Muscle of leg (tissue), 16 donors: ENCODE measurements at places on chromosomes 13 and 19. TPM values are rescaled to one million over a fixed set of nuclear protein-coding genes. Genes with fewer than 3 reads are reported as not detected.
A peak's percentile ranks its signal among the peaks of the same experiment; 100 is the strongest.

Gene ELAVL3
- 0.09 TPM for total RNA-seq

- no peaks in the 10 kb centered on the region for H3K4me1 ChIP-seq
- H3K27ac ChIP-seq, result no peak overlapping the region
- no peak overlapping the region for H3K4me3 ChIP-seq
- DNase-seq, result no peak
- no peaks in the 10 kb centered on the region for H3K27me3 ChIP-seq
- no peaks in the 10 kb centered on the region for H3K36me3 ChIP-seq
These were observed 30.1 kb downstream of the LIG4 start for GRCh38 chr13:108185223-108185622.

- peak overlapping the region; percentile 98 for H3K27ac ChIP-seq
- no peaks in the 10 kb centered on the region for H3K27me3 ChIP-seq
- peak overlapping the region; percentile 92 for H3K4me3 ChIP-seq
- H3K4me1 ChIP-seq, result peaks cover 13% of the 10 kb centered on the region
- DNase-seq, result peak; percentile 99
- H3K36me3 ChIP-seq, result no peaks in the 10 kb centered on the region
These were observed 475 bp downstream of the KLF12 start for GRCh38 chr13:74133657-74134201.

DNA sequence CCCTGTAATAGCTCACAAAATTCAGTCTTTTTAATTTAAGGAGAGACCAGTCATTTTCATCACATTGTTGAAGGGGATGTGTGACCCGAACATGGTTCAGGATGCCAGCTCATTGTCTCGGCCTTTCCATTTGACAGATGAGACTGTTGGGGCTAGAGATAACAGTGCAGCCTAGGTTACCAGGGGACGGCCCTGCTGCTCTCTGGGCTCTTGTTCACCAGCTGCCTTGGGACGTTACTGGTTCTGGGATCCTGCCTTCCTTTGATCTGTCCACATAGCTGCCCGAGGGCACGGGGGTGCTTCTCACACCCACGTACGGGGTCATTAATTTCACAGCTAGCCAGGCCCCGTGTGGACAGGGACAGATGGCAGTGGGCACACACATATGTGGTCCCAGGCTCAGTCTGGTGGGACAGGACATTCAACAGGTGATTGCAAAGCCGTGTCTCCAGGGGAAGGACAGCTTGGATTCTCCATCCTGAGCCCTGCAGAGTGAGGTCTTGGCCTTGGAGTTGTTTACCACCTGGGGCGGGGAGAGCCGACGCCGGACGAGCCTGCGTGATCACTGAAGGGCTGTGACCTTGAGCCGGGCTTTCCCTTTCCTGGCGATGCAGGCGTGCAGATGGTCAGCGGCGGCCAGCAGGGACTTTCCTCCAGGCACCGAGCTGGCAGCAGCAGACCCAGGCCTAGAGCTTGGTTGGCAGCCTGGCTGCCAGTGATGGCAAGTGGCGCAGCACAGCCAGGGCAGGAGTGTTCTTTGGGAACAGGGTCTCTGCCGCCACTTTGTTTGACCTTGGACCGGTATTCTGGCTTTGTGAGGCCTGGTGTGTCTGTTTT, 26.7 kb upstream of the NPAS1 start:
- DNase-seq, result no peak
- H3K27me3 ChIP-seq, result no peaks in the 10 kb centered on the region
- peaks cover 76% of the 10 kb centered on the region for H3K36me3 ChIP-seq
- peak overlapping the region; percentile 13 for H3K27ac ChIP-seq
- no peak overlapping the region for H3K4me3 ChIP-seq

Gene ZNF491
- 4.8 TPM for total RNA-seq

Gene TMEM150B
- 0.53 TPM for total RNA-seq

Gene ZNF763
- 2.5 TPM for total RNA-seq

GRCh38 chr13:59842507-59842906, 321.2 kb downstream of the DIAPH3 start:
- no peaks in the 10 kb centered on the region for H3K4me1 ChIP-seq
- H3K36me3 ChIP-seq, result no peaks in the 10 kb centered on the region

Gene ZNF490
- 4.8 TPM for total RNA-seq

GRCh38 chr13:80196756-80197155, 144.2 kb downstream of the SPRY2 start:
- H3K36me3 ChIP-seq, result no peaks in the 10 kb centered on the region
- no peak for DNase-seq
- no peaks in the 10 kb centered on the region for H3K4me1 ChIP-seq
- no peak overlapping the region for H3K27ac ChIP-seq

GRCh38 chr19:33199441-33200265, 5.5 kb downstream of the LRP3 start:
- H3K4me1 ChIP-seq, result peaks cover 13% of the 10 kb centered on the region
- no peak for DNase-seq
- no peak overlapping the region for H3K4me3 ChIP-seq
- H3K36me3 ChIP-seq, result peaks cover 46% of the 10 kb centered on the region

DNA sequence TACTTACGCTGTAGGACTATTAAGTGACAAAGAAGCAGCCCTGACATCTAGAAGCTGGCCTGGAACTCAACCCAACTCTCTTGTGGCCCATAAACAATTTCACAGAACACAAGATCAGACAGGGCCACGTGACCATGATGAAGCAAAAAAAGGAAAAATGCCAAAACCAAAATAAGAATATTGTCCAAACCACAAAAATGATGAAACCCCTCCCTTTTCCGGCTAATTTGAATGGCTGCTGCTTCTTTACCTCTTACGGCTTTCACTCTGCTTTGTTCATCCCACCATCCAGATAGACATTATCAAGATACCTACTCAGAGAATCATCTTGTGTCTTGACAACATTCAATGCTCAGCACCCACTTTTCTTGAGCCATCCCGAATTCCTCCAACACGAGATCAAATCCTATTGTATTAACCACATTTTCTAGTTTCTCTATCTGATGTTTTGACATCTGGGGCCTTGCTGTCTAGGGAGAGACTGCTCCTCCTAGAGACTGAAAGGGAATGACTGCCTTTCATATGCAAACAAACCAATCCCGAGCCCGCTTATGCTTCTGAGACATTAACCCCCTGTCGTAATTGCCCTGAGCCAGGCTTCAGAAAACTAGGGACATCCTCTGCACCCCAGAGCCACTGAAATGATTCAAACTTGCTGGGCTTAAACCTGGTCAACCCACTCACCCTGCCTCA, 186.3 kb downstream of the TDRD3 start:
- H3K4me3 ChIP-seq, result no peak overlapping the region
- H3K27me3 ChIP-seq, result no peaks in the 10 kb centered on the region
- DNase-seq, result peak; percentile 46
- H3K36me3 ChIP-seq, result no peaks in the 10 kb centered on the region

Gene CASP14
- not detected for total RNA-seq

DNA sequence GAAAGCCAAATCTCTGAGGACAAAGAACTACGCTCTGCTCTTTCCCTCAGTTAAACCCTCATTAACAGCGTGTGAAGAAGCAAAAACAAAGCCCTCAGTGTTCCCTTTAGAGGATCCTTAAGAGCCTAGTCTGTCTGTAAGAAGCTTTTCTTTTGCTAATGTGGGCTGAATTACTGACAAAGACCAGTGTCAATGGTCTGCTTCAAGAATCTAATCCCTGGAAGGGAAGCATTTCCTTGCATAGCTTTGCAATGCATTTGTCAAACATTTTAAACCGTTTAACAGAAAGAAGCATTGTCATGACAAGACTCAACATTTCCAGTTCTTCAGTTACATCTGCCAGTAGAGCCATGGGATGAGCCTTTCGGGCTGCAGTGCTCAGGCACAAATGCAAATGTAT, 64.9 kb downstream of the EDNRB start:
- no peak overlapping the region for H3K27ac ChIP-seq
- H3K36me3 ChIP-seq, result no peaks in the 10 kb centered on the region
- H3K4me1 ChIP-seq, result no peaks in the 10 kb centered on the region
- no peak overlapping the region for H3K4me3 ChIP-seq
- H3K27me3 ChIP-seq, result no peaks in the 10 kb centered on the region

DNA sequence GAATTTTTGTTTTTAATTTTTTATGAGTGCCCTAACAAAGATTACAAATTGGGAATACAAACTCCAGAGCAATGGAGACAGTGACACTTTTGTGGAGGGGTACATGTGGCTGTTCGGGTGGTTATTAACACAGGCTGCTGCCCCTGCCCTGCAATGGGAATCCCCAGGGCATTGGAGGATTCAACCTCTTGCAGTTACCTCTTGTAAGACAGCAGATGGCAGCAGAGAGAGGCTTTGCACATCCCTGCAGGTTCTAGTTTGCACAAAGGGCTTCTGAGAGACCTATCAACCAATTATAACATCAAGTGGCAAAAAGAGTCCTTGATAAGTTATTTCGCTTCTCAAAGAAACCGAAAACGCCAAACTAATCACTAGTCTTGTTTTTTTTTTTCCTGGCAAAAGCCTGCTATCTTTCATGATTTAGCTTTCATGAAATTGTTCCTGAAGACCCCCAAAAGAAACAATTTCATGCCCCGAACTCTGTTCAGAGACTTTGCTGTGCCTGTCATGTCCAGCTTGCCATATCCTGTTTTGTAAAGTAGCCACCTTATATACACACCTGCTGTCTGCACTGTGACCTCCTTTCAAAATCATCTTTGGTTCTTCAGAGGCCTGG, 10.4 kb downstream of the GJB2 start:
- DNase-seq, result peak; percentile 82
- H3K27me3 ChIP-seq, result peaks cover 32% of the 10 kb centered on the region
- H3K27ac ChIP-seq, result no peak overlapping the region

GRCh38 chr13:35810321-35810720, 320.9 kb downstream of the DCLK1 start:
- H3K4me1 ChIP-seq, result peaks cover 9% of the 10 kb centered on the region
- no peak for DNase-seq
- H3K36me3 ChIP-seq, result peaks cover 28% of the 10 kb centered on the region

Gene UQCR11
- 211 TPM for total RNA-seq

GRCh38 chr19:58059003-58059670, at the start of gene ZNF135:
TSS of gene ZNF135 (plus strand) at chr19:58059282. CDS start at chr19:58060003, 721 bp downstream.
- peaks cover 22% of the 10 kb centered on the region for H3K4me1 ChIP-seq
- H3K4me3 ChIP-seq, result peak within 1 kb of the TSS; percentile 80
- DNase-seq, result peak; percentile 97
- peaks cover 28% of the 10 kb centered on the region for H3K36me3 ChIP-seq
- peak within 1 kb of the TSS; percentile 96 for H3K27ac ChIP-seq

GRCh38 chr19:3062165-3063105, at the start of gene TLE5:
TSS of gene TLE5 (minus strand) at chr19:3062495. CDS start at chr19:3062200, 295 bp downstream.
- peaks cover 45% of the 10 kb centered on the region for H3K4me1 ChIP-seq
- peak within 1 kb of the TSS; percentile 86 for H3K4me3 ChIP-seq
- peak; percentile 82 for DNase-seq
- no peaks in the 10 kb centered on the region for H3K27me3 ChIP-seq
- H3K36me3 ChIP-seq, result peaks cover 33% of the 10 kb centered on the region

DNA sequence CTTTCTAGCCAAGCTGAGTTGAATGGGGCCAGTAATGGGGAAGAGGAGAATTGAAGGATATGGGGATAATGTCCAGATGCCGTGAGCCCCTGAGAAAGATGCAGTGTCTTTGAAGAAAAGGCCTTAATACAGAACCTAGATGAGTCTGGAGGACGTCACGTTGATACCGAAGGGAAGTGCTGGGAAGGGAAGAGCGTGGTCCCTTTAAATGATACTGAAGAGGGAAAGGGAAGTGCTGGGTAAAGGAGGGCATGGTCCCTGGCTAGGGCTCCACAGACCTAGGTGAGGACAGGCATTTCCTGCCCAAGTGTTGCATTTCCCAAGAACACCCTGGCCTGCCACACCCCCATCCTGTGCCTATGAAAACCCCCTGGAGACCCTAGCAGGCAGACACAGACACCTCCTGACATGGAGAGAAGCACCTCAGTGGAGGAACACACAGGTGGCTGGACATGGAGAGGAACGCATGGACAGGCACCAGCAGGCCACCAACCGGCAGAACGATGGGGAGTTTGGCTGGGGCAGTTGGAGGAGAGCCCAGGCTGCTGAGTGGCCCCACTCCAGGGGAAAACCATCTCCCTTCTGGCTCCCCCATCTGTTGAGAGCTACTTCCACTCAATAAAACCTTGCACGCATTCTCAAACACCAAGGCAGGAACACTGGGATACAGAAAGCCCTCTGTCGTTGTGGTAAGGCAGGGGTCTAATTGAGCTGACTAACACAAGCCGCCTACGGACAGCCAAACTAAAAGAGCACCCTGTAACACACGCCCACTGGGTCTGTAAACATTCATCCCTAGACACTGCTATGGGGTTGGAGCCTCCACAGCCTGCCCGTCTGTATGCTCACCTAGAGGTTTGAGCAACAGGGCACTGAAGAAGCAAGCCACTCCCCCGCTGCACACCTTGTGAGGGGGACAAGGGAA, 34.9 kb upstream of the POMP start:
- H3K27ac ChIP-seq, result no peak overlapping the region
- H3K27me3 ChIP-seq, result no peaks in the 10 kb centered on the region
- no peak for DNase-seq
- H3K36me3 ChIP-seq, result no peaks in the 10 kb centered on the region

GRCh38 chr13:111166882-111167675, 52.0 kb downstream of the ARHGEF7 start:
- DNase-seq, result no peak
- H3K4me3 ChIP-seq, result no peak overlapping the region
- H3K36me3 ChIP-seq, result peaks cover 28% of the 10 kb centered on the region
- H3K27ac ChIP-seq, result peak overlapping the region; percentile 90

DNA sequence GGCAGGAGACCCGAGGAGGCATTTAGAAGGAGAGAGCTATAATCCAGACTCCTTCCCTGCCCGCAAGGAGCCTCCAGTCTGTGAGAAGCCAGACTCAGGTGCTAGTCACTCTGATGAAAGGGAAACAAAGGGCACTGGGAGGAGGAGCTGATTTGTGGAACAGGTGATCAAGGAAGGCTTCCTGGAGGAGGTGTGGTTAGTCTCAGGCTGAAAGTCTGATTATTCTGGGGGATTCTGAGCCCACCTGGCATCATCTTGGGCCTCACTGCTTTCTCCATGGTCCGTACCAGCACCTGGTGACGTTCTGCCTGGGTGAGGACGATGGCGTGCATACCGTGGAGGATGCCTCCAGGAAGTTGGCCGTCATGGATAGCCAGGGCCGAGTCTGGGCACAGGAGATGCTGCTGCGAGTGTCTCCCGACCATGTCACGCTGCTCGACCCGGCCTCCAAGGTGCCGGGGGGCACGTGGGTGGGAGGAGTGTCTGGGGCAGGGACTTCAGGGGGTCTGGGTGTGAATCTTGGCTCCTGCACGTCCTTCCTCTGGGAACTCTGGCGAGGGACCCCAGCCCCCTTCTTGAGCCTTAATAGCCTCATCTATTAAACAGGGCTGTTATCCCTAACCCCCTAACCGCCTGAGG, 3.9 kb downstream of the EPS8L1 start:
- no peak overlapping the region for H3K4me3 ChIP-seq
- no peak overlapping the region for H3K27ac ChIP-seq
- peaks cover 77% of the 10 kb centered on the region for H3K27me3 ChIP-seq
- H3K36me3 ChIP-seq, result no peaks in the 10 kb centered on the region

GRCh38 chr19:11418094-11418548, 993 bp downstream of the RGL3 start:
- no peaks in the 10 kb centered on the region for H3K36me3 ChIP-seq
- peaks cover 76% of the 10 kb centered on the region for H3K27me3 ChIP-seq
- H3K4me1 ChIP-seq, result peaks cover 35% of the 10 kb centered on the region
- DNase-seq, result no peak

DNA sequence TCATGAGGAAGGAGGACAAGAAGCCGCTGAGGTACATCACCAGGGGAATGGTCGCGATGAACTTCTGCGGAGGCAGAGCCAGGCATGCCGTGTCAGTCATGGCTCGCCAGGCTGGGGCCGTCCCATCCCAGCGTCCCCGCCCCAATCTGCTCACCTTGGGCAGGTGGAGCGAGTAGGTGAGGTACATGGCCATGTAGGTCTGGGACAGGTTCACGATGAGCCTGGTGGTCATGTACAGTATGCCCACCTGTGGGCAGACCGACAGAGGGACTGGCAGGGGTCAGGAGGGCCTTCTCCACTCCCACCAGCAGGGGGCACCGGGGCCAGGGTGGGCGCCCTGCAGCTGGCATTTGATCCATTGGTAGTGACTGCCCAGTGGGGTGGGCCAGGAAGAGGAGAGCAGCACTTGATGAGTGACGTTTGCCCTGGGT, 8.3 kb downstream of the TEKTIP1 start:
- no peak overlapping the region for H3K4me3 ChIP-seq
- no peaks in the 10 kb centered on the region for H3K27me3 ChIP-seq
- no peak overlapping the region for H3K27ac ChIP-seq
